GM23248 (cell line): ENCODE measurements at places on chromosomes 13 and 19. TPM values are rescaled to one million over a fixed set of nuclear protein-coding genes. Genes with fewer than 3 reads are reported as not detected.

GRCh38 chr13:42883771-42884467 is 102.5 kb downstream of the FAM216B start:
- DNase-seq, result peak; percentile 70

- peak; percentile 50 for DNase-seq
These were observed 638 bp downstream of the USPL1 start for GRCh38 chr13:30618186-30618929.

GRCh38 chr19:2181633-2181997 is 17.9 kb downstream of the DOT1L start:
- DNase-seq, result no peak

DNA sequence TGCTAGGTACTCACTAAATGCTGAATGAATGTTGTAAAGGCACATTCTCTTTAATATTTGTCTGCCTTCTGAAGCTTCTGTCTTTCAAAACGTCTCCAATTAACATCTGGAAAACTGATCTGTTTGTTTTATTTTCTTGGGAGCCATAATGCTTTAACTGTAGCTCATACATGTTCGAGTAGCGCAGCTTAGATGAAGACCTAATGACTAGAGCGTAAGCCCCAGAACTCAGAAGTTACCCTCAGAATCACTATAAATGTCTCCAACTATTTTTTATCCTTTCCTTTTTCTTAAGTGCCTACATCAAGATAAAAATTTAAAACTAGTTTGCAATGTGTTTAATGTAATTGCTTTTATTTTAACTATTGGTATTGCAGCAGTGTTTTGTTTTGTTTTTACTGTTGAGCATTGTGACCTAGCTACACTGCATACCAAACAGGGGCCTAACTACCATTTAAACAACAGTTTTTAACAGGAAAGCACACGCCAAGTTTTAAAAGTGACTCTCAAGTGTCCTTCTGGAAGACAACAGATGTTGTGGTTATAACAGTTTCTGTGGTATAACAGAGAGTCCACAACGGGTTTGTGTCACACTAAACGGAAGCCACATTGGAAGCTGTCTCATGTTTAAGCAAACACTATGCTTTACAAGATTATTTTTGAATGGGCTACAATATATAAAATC is 42.0 kb downstream of the MRPL57 start:
- DNase-seq, result no peak

GRCh38 chr19:18704971-18705370 is 21.5 kb downstream of the CRTC1 start:
- no peak for DNase-seq

DNA sequence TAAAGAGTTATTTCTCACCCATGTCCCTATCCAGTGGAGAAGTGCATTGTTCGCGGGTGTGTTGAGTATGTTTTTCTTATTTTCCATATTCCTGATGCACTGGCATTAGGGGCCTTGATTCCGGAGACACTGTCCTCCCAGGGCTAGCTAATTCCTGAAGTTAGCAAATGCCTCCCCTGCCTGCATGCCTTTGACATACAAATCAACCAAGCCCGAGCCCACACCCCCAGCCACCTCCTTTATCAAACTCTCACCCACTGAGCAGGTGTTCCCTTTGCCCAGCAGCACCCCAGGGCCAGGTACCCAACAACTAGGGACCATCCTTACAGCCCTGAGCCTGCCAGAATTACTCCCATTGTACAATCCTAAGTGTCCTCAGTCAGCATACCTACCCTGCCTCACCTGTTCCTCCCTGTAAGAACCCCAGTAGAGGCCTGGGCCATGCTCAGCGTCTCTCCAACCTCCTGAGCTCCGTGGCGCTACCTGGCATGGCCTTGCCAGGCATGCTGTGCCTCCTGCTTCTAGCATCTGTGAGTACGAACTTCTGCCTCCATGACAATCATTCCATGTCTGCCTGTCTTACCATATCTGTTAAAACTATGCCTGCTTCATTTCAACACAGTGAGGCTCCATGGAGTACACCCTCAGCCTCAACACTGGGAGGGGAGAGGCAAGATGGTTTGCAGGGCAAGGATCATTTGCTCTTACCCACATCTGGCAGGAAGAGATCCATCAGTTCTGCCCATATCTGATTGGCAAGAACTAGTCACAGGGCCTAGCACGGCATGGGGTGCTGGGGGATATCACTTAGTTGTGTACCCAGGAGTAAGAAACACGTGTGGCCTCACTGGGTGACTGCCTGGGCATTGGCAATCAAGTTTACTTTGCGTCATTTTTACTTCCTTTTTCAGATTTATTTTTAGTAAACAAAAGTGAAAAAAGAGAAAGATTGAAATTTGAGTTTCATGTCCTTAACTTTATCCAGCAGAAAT is 203.9 kb downstream of the SHISA2 start:
- no peak for DNase-seq

DNA sequence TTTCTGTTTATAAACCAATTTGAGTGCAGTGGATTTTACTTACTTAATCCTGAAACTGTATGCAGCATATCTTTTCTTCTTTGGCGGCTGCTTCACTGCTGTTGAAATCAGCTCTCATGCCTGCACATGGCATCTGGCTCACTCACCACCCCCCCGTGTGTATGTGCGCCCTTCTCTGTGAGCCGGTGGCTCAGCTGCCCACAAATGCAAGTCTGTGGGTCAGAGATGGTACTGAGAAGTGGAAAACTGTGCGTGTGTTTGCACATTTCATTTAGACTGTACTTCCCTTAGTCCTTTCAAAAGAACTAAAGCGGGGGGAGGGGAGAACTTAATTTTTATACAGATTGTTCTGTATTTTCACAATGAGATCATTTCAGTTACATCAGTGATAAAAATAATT is 307.6 kb downstream of the SHISA2 start:
- DNase-seq, result no peak

GRCh38 chr19:54463531-54464043 is at the start of gene LENG9:
Gene LENG9, minus strand, starts transcription at chr19:54463778. Its CDS starts 252 bp downstream, at chr19:54463526.
- DNase-seq, result peak; percentile 100

DNA sequence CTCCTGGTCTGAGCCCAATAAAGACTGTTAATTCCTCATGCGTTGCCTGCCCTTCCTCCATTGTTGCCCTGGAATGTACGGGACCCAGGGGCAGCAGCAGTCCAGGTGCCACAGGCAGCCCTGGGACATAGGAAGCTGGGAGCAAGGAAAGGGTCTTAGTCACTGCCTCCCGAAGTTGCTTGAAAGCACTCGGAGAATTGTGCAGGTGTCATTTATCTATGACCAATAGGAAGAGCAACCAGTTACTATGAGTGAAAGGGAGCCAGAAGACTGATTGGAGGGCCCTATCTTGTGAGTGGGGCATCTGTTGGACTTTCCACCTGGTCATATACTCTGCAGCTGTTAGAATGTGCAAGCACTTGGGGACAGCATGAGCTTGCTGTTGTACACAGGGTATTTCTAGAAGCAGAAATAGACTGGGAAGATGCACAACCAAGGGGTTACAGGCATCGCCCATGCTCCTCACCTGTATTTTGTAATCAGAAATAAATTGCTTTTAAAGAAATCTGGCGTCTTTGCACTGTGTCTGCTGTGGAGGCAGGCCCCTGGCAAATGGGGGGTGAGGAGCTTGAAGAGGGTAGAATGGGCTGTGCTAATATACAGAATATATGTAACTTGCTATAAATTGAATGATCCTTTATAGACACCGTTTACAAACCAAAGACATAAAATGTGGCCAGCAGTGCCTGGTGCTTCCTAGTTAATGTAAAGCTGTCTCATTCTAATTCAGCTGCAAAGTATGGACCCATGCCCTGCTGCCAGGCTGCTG is 4.2 kb upstream of the RPS11 start:
- DNase-seq, result no peak

- DNase-seq, result no peak
These were observed 47.1 kb upstream of the CNMD start for GRCh38 chr13:52786766-52787165.

DNA sequence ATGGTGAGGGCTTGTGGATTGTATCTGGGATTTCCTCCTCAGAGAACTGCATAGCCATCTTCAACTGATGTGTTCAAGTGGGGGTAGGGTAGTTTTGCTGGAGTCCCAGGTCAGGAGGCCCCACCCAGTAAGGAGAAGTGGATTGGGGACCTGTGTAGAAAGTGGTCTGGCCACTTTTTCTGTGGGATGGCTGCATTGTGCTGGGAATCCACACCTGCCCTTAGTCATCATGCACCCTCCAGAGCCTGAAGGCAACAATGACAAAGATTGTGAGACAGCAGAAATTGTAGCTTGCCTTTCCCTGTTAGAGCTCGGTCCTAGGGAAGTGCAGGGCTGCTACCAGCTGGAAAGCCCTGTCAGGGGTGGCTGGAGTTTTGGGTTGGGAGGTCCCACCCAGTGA is 255.4 kb downstream of the NDFIP2 start:
- no peak for DNase-seq

GRCh38 chr19:17748884-17749638 is 2.2 kb upstream of the FCHO1 start:
- no peak for DNase-seq

GRCh38 chr19:35224681-35225571 is 3.6 kb downstream of the FAM187B start:
- DNase-seq, result no peak

DNA sequence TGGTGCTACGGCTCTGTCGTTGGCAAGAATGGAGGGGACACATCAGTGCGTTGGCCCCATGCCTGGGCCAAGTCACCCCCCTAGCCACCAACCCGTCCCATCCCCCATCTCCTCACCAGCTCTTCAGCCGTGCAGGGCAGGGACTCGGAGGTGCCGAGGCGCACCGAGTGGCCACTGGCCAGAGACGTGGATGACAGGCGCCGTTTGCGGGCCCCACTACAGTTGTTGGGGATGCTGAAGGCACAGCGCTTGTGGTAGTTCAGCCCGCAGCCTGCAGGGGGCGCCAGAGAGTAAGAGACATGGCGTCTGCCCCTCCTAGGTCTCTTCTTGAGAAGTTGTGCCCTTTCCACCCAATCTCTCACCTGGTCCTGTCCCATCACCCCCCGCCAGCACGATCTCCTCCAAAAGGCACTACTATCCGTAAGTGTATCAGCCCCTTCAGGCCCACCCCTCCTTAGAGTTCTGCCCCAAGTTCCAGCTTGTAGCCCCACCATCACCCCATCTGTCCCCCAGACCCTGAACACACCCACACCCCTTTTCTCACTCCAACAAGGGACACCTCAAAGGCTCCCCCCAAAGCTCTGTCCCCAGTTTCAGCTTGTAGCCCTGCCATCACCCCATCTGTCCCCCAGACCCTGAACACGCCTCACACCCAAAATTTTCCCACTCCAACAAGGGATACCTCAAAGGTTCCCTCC is 12.4 kb downstream of the PRKD2 start:
- DNase-seq, result peak; percentile 50

DNA sequence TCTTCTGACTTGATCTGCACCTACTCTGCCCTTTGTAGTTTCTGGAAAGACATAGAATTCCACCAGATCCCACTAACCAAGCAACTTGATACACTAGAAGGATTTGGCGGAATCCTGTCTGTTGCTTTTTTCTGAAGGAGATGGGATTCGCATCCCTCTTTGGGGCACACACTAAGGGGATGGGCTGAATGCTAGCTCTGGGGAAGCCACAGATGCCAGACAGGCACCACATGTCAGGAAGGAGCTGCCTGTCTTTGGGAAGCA is 52.1 kb downstream of the SERP2 start:
- no peak for DNase-seq

- no peak for DNase-seq
These were observed at the start of gene LRRC25 for GRCh38 chr19:18397242-18398202. Gene LRRC25, minus strand, starts transcription at chr19:18397622. Its CDS starts 659 bp downstream, at chr19:18396963.

DNA sequence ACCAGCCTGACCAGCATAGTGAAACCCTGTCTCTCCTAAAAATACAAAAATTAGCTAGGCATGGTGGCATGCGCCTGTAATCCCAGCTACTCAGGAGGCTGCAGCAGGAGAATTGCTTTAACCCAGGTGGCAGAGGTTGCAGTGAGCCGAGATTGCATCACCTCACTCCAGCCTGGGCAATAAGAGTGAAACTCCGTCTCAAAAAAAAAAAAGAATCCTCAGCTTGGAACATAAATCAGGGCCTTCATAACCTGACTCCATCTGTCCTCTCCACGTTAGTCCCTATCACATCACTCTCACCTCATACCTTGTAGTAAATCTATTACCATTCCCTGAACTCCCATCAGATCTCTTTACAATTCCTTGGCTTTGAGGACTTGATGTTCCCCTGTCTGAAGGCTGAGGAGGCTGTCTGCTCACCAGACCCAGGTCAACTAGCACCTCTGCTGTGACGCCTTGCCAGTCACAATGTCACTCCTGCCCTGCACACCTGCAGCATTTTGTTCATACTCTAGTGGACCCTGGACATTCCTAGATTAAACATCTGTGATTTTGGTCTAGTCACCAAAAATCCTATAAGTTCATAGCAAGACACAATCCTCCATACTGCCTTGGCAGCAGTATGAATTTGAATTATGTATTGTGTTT is 15.9 kb downstream of the LHFPL6 start:
- no peak for DNase-seq

DNA sequence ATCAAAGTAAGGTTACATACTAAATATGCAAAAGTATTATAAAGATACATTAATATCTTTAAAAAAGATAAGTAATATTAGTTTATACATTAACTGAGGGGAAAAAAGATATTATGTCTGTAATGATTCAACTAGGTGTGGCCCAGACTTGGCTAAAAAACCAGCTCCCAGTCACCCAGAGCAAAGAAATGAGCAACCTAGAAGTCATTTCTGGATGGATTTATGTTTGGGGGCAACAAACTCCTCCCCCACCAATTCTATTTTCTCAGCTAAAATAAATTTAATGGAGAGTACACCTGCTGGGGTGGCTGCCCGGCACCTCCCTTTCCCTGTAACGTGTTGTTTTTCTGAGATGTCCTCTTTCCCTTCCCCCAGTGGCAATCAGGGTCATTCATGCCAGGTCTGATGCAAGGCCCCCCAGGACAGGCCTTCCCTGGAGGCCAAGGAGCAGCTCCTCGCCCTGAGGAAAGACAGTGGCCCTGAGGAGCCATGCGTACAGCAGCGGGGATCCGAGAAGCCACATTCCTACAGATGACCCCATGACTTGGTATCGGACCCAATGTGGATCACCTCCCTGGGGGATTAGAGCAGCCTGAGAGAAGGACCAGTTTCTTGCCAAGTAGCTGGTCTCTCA is 78.6 kb upstream of the DOCK9 start:
- DNase-seq, result peak; percentile 60

- no peak for DNase-seq
These were observed 24.2 kb downstream of the EPN1 start for GRCh38 chr19:55699221-55699620.

DNA sequence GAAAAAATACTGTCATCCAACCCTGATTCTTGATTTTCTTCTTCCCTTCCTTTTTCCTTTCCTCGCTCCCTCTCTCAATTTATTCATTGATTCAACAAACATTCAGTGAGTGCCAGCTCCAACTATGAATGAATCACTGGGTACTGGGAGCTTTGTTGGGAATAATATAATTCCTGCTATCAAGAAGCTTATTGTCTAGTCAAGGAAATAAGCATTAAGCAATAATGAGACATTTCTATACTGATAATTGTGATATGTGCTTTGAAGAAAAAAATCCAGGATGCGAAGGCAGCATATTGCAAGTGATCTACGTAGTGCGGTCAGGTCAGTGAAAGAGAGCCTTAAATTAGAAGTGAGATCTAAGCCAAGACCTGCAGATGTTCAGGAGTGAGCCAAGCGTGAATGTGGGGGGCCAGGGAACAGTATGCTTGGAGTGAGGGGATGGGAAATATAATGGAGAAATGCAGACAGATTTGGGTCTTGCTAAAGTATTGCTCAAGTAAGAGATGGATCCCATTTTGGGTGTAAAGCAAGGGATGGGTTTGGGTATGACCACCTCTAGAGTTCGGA is 253.5 kb downstream of the LHFPL6 start:
- DNase-seq, result no peak

GRCh38 chr19:49860336-49861102 is 6.9 kb downstream of the PNKP start:
- no peak for DNase-seq

The ZNF8 gene
- total RNA-seq, result 4.0 and 5.7 TPM in 2 replicates

The CNFN gene
- total RNA-seq, result not detected in 2 replicates

The RSPH6A gene
- total RNA-seq, result not detected in 2 replicates

The PCP2 gene
- total RNA-seq, result not detected in 2 replicates

The ZNF266 gene
- 16.1 and 18.5 TPM in 2 replicates for total RNA-seq

The CFD gene
- 3.2 and 5.7 TPM in 2 replicates for total RNA-seq
